Umbilical cord (tissue), 2 donors: ENCODE measurements at places on chromosomes 2 and 18. TPM values are rescaled to one million over a fixed set of nuclear protein-coding genes. Genes with fewer than 3 reads are reported as not detected.

DNA sequence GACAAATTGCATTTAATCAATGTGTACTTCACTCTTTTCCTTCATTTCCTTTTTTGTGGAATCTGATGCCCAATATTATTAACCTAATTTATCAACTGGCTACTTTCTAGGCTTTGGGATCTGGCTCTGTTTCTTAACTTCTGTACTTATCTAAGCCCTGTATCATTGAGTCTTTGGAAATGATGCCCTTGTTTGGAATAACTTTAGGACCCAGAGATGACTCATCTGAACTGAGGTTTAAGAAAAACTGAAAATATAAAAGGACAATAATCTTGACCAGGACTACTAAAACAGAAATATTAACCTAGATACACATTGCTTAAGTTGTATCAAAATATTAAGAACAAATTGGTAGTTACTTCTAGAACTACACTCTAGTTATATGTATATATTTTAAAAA lies 600.8 kb downstream of the CPS1 start:
- DNase-seq: peak; percentile 5

- no peak for DNase-seq
These were observed 44.4 kb downstream of the FBLN7 start for GRCh38 chr2:112182581-112183034.

- DNase-seq: no peak
These were observed 3.0 kb upstream of the OTX1 start for GRCh38 chr2:63047321-63048279.

DNA sequence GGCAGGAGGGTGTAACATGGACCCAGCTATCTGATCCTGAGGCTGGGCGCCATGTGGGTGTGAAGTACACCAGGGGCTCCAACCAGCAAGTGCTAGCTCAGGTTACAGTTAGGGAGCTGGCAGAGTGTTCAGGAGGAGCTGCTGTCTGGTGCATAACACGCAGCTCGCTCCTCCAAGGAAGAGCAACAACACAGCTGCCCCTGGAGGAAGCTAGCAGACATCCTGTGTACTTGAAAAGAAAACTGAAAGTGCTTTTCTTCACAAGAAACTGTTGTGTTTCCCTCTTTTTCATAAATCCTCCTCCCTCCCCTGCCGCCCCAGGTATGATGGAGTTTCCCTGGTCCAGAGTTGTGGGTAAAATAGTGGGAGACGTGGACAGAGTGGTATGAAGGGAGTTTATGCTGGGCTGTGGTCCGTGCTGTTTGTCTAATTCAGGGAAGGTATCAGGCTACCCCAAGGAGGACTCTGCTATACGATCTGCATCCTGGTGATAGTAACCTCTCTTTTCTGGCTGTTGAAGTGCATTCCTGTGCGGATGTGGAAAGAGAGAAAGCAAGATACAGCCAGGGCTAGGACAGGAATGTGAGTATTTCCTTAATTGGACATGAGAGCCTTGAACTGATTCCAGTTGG lies 6.1 kb upstream of the LBH start:
- peak; percentile 89 for DNase-seq

DNA sequence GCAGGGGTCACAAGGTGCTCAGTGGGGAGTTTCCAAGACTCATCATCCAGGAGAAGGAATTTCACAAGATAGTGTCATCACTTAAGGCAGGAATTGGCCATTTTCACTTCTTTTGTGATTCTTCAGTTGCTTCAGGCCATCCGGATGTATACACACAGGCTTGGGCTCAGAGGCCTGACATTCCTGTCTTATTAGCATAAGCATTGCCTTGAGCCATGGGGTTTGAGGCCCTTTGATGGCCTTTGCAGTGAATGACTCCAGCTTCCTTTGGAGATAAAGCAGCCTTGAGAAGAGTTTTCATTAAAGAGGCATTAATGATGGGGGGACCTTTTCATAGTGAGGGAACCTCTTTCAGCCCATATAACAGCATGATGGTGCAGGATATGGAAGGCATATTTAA lies 366.0 kb upstream of the CNTNAP5 start:
- DNase-seq: no peak

DNA sequence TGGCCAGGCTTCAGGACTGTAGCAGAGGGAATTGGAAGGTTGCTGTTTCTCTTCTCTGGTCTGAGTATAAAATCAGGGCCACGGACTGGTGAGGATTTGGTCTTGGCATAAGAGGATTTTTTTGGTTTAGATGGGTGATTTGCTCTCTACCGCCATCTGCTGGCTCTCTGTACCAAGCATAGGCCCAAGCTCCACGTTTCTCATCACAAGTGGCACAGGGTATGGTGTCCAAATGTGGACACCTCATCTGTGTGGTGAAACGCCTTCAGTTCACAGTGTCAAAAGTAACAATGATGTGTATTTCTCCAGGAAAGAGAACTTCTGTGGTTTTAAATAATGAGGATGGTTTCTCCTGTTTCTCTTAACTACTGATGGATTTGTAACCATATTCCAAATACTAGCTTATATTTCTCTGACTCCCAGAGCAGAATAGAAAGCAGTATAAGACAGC lies 115.1 kb downstream of the EML6 start:
- DNase-seq: peak; percentile 67

The EVA1A gene
- total RNA-seq: 14.4 TPM
